ENCODE measurements at places on chromosomes 7 and 10. TPM values are rescaled to one million over a fixed set of nuclear protein-coding genes. Genes with fewer than 3 reads are reported as not detected.

The AKR1B15 gene
- not detected for total RNA-seq

The SRGN gene
- 5.2 TPM for total RNA-seq

The MRLN gene
- not detected for total RNA-seq

The ZMYND11 gene
- total RNA-seq = 25.5 TPM

The ARL4A gene
- 29.2 TPM for total RNA-seq

The CDHR3 gene
- total RNA-seq = 1.8 TPM

The TEX36 gene
- total RNA-seq = not detected

The SUGCT gene
- total RNA-seq = 36.2 TPM

The ADAMTS14 gene
- total RNA-seq = not detected

The CFAP46 gene
- total RNA-seq = 2.4 TPM

The AQP1 gene
- not detected for total RNA-seq

The NPSR1 gene
- not detected for total RNA-seq

The CALHM1 gene
- not detected for total RNA-seq

The PAPOLB gene
- not detected for total RNA-seq

The SLC26A5 gene
- not detected for total RNA-seq

The EEPD1 gene
- 1.2 TPM for total RNA-seq

The ASB15 gene
- total RNA-seq = not detected

The MKX gene
- total RNA-seq = not detected

The NPY gene
- not detected for total RNA-seq

The ZP3 gene
- 17.1 TPM for total RNA-seq

The PRSS37 gene
- not detected for total RNA-seq

The PAX4 gene
- not detected for total RNA-seq

Measured in hair follicular keratinocyte (primary cell).